Natural killer cell treated with Interleukin-12 subunit alpha and Interleukin-12 subunit beta and Interleukin-15 and Interleukin-18, amount 100 ng/mL, for 72 hours (primary cell): ENCODE measurements at places on chromosomes 1 and 21. TPM values are rescaled to one million over a fixed set of nuclear protein-coding genes. Genes with fewer than 3 reads are reported as not detected.

The DIP2A gene
- total RNA-seq: 39.4 TPM

The SLC26A9 gene
- not detected for total RNA-seq

The PLEKHA6 gene
- 0.89 TPM for total RNA-seq

The LMX1A gene
- total RNA-seq: not detected

The DNASE2B gene
- total RNA-seq: not detected

The ANKRD45 gene
- not detected for total RNA-seq

The KCNE1 gene
- total RNA-seq: 1.2 TPM
